ENCODE measurements at places on chromosomes 4 and X.

DNA sequence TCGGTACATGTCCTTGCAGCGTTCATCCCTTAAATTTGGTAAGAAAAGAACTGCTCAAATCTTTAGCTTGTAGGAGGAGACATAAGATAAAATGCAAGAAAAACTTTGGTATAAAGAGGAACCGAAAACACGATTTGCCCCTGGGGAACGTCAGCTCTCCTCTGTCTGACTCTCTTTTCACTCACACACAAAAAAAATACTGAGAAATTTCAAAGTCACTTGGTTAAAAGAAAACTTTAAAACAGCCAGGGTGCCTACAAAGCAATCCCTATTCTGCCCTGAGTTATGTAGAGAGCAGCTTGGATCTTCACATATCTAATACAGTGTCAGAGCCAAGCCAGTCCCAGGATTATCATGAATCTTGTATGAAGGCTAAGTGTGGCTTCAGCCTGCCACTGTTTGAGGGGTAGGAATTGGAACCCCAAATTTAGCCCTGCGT is 248.5 kb upstream of the CXXC4 start:
- no peak for DNase-seq

GRCh38 chr4:40728333-40728732 is 21.4 kb upstream of the NSUN7 start:
- no peak for DNase-seq

DNA sequence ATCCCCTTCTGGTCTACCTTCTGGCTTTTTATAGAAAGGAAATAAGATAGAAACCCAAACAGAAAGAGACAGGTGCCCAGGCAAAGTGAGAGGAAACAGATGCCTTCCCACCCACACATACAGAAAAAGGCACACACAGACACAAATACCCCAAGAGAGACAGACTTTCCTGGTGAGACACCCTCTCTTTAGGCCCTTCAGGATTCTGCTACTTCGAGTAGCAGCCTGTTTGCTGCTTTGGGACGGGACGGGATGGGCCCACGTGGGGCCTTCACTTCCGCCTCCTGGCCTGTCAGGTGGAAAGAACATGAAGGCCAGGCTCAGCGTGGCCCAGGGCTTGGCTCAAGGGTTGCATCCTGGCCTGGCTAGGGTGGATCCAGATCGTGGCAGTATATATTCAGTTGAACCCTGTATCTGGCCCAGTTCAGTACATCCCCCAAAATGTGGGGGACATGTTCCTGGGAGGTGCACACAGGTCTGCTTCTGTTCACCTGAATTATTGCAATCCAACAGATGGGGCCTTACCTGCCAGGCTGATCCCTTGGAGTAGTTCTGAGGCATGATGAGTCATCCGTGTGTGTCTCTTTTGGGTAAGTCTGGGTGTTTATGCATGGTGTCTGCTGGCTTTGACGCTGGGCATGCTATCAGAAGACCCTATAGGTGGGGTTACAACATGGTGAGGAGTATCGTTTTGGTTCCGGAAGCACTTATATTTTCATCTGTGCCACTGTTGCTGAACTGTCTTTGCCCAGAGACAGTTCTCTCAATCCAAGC is 2.4 kb downstream of the ZNF275 start:
- peak; percentile 4 for DNase-seq

DNA sequence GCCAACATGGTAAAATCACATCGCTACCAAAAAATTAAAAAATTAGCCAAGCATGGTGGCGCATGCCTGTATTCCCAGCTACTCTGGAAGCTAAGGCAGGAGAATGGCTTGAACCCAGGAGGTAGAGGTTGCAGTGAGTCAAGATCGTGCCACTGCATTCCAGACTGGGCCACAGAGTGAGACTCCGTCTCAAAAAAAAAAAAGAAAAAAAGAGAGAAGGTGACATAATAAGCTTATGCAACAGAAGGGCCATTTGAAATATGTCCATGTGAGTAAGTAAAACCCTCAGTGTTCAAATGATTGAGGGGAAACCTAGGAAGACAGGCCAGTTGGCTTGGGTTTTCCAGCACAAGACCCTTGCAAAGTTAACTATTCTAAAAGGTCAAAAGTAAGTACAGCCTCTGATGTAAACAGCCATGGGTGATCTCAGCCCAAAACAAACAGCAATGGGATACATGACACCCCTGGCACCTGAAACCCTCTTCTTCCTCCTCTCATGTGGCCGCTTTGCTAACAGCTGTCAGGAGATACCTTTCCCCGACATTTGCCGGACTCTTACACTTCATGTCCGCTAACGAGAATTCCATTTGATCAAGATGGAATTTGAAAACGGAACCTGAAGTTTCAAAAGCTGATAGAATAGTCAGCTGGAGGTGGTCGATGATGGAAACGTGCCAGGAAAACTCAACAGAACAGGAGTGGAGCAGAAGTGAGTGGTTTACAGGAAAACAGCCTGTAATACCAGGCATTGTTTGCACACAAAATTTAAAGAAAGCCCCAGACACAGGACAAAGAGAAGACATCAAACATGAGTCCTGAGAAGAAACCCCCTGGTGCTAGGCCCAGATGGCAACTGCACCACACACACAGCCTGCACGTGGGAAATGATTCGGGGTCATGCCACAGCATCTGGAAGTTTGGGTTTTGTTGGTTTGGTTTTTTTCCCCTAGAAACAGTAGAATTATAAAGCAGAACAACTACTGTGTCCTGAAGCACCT is 93.0 kb upstream of the STS start:
- no peak for DNase-seq

DNA sequence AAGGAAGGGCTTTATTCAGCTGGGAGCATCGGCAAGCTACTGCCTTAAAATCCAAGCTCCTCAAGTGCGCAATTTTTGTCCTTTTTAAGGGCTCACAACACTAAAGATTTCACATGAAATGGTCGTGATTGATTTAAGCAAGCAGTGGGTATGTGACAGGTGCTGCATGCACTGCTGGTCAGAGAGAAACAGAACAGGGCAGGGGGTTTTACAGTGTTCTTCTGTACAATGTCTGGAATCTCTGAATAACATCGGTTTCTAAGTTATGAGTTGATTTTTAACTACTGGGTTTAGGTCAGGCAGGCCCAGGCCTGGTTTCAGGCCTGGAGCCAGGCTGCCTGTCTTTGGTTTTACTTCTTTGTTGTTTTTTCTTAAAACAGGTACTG is 6.0 kb downstream of the UGT2B17 start:
- DNase-seq, result no peak

- no peak for DNase-seq
Observed at GRCh38 chrX:97691901-97692455, 808.3 kb downstream of the RPA4 start.

DNA sequence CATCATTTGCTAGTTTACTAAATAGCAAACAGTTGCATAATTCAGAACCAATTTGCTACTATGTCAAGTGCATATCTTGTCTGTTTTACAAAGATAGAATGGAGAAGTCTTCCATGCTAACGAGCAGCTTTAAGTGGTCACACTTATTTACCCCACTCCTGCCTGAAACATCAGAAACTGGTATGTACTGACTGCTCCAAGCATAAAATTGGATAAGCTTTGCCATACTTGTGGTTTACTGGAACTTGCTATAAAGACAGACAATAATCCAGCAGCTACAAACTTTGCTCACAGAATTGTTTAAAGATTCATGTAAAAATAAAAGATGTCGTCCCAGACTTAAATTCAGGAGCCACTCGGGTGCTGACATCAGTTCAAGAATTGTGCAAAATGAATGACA is 13.3 kb upstream of the CDKL2 start:
- no peak for DNase-seq

DNA sequence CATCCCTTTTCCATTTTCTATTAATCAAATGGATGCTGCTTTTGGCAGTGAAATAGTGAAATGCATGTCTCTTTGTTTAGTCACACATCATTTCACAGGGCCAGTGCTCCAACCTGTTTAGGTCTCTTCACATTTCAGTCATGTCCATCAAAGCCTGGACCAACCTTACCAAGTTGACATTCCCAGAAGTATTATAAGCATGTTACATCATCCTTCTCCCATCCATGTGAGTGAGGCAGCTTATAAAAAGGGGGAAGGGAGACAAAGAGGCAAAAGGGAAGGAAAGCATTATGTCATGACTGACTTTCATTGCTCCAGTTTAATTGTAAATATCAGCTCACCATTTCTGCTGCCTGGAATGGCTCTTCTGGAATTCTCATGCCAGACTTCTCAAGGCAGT is 94.4 kb downstream of the NWD2 start:
- no peak for DNase-seq

DNA sequence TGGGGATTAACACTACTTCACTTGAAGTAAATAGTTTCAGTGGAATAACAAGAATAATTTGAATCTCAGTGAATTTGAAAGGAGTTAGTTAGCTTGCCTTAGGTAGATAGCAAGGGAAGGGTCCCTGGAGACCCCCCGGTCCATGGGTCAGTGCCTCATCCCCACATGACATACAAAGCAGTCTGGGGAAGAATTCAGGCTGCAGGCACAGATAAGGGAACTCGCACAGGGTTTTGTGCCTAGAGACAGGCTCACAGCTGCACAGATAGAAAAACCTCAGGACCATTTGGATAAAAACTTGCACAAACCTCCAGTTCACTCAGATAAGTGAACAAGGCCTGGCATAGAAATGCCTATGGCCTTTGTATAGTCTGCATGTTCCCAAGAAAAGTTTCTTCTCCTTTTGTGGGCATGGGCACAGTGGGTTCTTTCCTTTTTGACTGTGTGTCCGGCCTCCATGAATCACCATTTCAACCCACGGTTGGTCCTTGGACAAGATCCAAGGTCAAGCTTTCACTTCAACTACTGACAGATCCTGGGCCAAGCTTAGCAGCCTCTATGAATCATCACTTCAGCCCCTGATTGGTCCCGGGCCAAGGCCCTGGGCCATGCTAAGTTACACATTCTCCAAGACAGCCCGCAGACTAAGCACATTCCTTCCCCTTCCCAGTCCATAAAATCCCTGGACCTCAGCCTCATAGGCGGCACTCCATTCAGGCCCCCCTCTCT is 108.3 kb upstream of the KLHL4 start:
- peak; percentile 0 for DNase-seq

- no peak for DNase-seq
Observed at GRCh38 chr4:94523033-94523580, 71.4 kb downstream of the PDLIM5 start.

DNA sequence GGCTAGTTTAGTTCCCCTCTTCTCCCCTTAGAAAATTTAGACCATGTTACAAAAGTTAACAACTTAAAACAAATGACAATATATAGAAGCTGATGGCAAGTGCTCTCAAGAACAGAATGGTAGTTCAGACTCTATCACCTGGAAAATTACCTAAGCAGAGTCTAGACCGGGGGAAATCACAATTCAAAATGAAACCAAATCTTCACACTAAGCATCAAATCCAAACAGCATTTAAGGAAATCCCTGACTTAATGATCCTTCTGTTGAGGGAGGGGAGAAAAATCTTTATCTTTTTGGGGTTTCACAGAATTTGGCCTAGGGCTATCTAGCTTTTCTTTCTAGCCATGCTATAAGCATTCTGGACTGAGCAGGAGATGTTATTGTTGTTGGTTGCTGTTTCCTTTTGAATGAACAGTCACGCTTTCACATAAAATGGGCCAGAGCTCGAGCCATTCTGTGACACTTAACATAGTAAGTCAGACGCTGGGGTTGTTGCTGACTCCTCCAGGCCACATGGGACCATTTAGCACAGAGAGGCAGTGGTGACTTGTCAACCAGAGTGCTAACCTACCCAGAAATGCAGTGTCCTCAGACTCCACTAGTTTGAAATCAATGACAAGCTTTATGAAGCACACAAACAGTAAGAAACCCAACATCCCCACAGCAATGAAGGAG is 16.0 kb upstream of the LSM6 start:
- DNase-seq, result no peak

- DNase-seq, result peak; percentile 16
Observed at GRCh38 chrX:133838761-133839676, 146.4 kb downstream of the GPC3 start.

DNA sequence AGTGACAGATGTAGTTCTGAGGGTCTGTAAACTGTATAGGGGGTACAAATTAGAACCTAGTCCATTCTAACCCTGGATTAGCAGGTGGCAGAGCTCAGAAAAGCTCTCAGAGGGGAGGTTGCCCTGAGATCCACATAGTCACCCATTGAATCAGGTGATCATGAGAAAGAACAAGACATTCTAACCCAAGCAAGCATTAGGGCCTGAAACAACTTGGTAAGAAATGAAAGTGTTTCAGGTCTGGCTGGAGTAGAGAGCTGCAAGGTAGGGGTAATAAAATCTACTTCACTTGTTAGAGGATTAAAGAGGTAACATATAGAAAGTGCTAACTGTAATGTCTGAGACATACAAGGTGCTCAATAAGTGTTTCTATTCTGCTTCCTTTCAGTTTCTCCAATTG is 8.8 kb upstream of the BMP2K start:
- no peak for DNase-seq

DNA sequence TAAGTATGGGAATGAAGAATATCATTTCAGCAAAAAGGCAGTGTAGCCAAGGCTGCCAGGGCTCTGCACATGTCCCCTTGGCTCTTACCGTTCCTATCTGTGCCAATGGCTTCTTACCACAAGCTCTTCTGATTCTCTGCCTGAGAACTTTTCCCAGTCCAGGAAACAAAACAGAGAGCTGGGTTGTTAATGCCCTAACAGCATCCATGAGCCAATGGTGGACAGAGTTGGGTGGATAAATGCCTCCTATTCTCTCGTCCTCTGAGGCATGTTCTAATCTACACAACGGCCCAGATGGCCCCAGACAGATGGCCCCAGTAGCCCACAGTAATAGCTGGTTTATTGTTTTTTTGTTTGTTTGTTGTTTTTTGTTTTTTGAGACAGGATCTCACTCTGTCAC is 28.0 kb downstream of the SCD5 start:
- no peak for DNase-seq

GRCh38 chrX:21225643-21226042 is 148.6 kb upstream of the CNKSR2 start:
- peak; percentile 16 for DNase-seq

- no peak for DNase-seq
Observed at GRCh38 chr4:26310264-26310663, 10.6 kb upstream of the RBPJ start.

Data from ELR (cell line).